ENCODE measurements at places on chromosomes 5 and 9. TPM values are rescaled to one million over a fixed set of nuclear protein-coding genes. Genes with fewer than 3 reads are reported as not detected.

Gene TXNDC8
- total RNA-seq = not detected

DNA sequence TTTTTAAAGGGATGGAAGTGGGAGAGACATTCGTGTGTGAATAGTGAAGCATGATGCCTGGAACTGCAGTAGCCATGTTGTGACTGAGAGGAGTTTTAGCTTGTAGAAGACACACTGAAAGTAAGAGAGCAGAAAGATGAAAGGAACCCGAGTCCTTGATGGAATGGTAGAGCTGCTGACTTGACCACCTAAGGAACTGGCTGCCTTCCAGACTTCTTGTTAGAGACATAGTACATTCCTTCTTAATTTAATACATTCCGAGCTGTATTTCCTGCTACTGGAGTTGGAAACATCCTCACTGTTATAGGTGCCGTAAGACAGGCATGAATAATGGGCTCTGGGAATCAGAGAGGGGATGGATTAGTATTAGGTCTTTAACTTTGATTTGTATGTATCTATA is 7.4 kb downstream of the CER1 start:
- no peak overlapping the region for H3K27ac ChIP-seq
- H3K4me3 ChIP-seq = no peak overlapping the region
- H3K4me1 ChIP-seq = no peaks in the 10 kb centered on the region

GRCh38 chr9:86676396-86676795 is 270.9 kb downstream of the GAS1 start:
- H3K27me3 ChIP-seq = no peaks in the 10 kb centered on the region
- no peak for DNase-seq
- H3K4me1 ChIP-seq = no peaks in the 10 kb centered on the region
- no peak overlapping the region for H3K4me3 ChIP-seq
- no peak overlapping the region for H3K27ac ChIP-seq
- no peaks in the 10 kb centered on the region for H3K36me3 ChIP-seq

Gene ADAM19
- 11.7 TPM for total RNA-seq

DNA sequence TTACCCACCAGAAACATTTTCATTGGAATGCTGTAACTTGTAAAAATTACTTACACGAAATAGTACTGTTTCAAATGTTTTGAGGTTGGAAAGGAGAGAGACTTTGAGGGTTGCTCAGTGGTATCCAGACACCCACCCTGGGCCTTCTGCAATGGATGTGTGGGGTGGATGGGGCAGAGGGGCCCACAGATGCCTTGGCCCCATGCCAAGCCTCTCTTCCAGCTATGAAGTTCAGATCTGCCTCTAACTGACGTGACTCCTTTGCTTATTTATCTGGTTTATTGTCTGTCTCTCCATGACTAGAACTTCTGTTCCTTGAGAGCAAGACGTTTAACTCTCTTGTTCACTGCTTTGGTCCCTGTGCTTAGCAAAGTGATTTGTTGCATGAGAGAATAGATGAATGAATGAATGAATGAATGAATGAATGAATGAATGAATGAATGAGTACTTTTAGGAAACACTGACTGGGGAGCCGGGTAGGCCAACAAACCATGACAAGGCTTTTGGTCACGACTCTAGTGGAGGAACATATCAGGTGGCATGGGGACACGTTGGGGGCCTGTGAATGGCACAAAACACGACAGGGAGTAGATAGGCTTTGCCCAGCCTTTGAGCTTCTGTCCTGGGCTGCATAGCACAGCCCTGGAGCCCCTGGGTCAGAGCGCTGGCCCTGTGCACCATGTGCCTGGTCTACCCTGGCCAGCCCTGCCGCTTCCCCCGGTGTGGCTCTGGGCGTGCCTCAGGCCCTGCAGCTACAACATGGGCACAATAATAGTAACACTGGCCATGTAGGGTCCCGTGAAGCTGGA is 31.8 kb downstream of the AK8 start:
- peaks cover 21% of the 10 kb centered on the region for H3K4me1 ChIP-seq
- no peak overlapping the region for H3K27ac ChIP-seq
- no peak for DNase-seq
- H3K36me3 ChIP-seq = peaks cover 6% of the 10 kb centered on the region

DNA sequence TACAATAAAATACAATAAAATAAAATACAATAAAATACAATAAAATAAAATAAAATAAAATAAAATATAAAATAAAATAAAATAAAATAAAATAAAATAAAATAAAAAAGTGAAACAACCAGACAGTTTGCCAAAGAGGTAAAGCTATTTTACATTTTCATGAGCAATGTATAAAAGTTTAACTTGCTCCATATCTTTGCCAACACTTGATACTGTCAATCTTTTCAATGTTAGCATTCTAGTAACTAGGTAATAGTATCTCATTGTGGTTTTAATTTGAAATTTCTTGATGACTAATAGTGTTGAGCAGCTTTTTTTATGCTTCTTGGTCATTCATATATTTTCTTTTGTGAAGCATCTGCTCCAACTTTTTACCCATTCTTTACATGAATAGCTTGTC is 17.3 kb downstream of the TTC33 start:
- no peak overlapping the region for H3K4me3 ChIP-seq
- H3K36me3 ChIP-seq = peaks cover 7% of the 10 kb centered on the region
- no peaks in the 10 kb centered on the region for H3K27me3 ChIP-seq

GRCh38 chr5:97836816-97837215 is 653.8 kb upstream of the RIOK2 start:
- no peak overlapping the region for H3K27ac ChIP-seq
- H3K27me3 ChIP-seq = no peaks in the 10 kb centered on the region
- no peaks in the 10 kb centered on the region for H3K4me1 ChIP-seq
- no peaks in the 10 kb centered on the region for H3K36me3 ChIP-seq

GRCh38 chr5:107058235-107058634 is 612.5 kb downstream of the EFNA5 start:
- no peaks in the 10 kb centered on the region for H3K36me3 ChIP-seq
- no peaks in the 10 kb centered on the region for H3K4me1 ChIP-seq
- no peaks in the 10 kb centered on the region for H3K27me3 ChIP-seq
- DNase-seq = no peak
